ENCODE measurements at places on chromosomes 1 and 21.

- DNase-seq: no peak
These were observed 9.6 kb downstream of the CAMK2N1 start for GRCh38 chr1:20476265-20477038.

GRCh38 chr1:70066711-70067110 is 138.7 kb downstream of the LRRC40 start:
- DNase-seq: no peak

GRCh38 chr21:37435120-37435519 is 68.5 kb downstream of the DYRK1A start:
- DNase-seq: no peak

DNA sequence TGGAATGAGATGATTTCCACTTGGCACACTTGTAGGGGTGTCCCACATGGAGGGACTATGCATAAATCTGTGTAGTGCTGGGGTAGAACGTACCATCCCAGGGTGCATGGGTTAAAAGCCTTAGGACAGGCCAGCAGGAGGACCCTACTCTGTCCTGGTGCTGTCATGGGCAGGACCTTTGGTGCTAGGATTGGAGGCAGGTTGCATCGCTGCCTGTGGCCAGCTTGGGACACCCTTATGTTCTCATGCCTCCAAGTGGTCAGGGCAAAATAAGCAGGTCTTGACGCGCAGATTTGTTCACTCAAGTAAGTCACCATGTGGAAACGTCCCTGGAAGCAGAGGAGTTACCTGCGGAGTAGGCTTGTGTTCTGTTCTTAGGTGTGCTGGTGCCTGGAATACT is 49.5 kb upstream of the RAB3GAP2 start:
- DNase-seq: no peak

DNA sequence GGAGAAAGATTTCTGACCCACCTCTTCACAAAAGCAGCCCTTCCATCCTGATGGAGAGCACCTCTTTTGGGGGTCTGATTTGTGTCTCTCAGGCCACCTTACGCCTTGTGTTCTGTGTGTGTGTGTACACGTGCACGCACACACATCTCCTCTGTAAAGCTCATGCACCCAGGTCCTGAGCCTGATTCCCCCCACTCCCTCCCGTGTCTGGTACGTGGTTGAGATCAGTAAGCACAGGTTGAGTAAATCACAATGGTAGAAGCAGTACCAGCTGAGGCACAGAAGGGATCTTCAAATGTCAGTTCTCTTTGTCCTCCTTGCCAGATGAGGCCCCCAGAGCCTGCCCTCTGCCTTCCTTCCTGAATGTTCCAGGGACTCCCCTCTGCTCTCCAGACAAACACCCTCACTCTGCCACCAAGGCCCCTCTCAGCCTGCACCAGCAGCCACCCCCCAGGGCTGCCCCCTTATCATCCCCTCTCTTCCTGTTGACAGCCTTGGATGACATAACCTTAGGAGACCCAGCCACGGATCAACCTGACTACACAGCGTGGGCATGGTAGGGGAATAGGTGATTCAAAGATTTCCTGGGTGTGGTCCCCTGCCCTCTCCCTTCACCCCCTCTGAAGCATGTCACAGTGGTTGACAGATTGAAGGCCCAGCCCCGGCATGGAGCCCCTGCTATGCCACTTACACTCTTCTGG is 112.8 kb downstream of the HIVEP3 start:
- no peak for DNase-seq

GRCh38 chr1:3275471-3276340 is 178.8 kb upstream of the ARHGEF16 start:
- DNase-seq: no peak

GRCh38 chr1:154212083-154212482 is 6.0 kb upstream of the CFAP141 start:
- no peak for DNase-seq

DNA sequence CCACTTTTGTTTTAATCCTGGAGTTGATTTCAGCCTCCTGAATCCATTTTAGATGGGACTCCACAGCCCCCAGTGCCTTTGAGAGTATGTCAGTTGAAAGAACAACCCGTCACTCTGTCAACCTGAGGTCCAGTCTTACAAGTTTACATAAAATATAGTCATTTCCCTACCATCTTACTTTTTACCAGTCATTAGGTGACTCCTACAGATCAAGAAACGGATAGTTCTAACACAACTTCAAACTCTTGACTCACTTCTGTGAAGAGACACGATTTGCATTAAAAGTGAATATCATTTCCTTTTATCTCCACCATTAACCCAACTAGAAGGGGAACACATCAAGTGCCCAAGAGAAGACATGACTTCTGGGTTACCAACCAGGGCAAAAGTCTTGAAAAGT is 147.1 kb downstream of the NTPCR start:
- DNase-seq: no peak

DNA sequence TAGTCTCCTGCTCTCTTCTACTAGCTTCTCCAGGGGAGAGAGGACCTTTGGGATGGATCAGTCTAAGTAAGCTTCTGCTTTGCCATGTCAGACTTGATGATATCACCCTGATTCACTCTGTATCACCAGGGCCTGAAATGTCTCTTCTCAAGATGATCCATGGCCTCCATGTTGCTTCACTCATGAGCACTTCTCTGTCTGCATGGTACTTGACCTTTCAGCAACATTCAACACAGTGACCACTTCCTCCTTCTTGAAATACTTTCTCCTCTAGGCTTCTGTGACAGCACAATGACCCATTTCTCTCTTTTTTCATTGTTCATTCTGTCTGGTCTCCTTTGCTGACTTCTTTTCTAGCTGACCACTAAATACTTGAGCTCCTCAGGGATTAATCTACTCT is 35.3 kb upstream of the NGF start:
- no peak for DNase-seq

- DNase-seq: no peak
These were observed 68.7 kb upstream of the ROR1 start for GRCh38 chr1:63705078-63705477.

DNA sequence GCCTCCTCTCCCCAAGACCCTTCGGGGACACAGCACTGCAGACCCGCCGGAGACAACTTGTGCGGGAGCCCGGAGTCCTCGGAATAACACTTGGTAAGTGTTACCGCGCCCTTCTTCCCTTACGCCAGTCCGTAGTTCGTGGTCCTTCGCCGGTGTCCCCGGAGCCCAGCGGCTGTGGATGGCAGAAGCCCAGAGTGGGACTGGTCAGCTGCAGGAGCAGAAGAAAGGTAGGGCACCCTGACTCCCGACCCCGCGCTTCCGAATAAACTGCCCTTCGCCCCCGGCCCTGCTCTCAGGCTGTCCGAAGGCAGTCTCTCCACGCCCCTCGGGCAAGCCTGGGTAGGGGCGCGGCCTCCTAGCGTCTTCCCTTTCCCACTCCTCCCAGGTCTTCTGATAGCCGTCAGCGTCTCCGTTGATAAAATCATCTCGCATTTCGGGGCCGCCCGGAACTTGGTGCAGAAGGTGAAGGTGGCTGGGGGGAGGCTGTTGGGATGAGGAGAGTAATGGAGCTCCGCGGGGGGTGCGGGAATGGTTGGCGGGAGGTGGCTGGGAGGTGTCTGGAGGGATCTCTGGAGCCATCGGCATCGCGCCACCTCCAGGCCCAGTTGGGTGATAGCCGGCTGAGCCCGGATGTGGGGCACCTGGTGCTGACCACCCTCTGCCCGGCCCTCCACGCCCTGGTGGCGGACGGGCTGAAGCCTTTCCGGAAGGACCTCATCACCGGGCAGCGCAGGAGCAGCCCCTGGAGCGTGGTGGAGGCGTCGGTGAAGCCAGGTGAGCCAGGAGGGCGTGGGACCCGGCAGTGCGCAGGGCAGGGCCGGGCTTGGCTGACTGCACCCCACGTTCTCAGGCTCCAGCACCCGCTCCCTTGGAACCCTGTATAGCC is 4.3 kb downstream of the RUSC1 start:
- DNase-seq: no peak

- DNase-seq: no peak
These were observed 30.7 kb downstream of the ITPKB start for GRCh38 chr1:226708342-226708780.

GRCh38 chr1:38046884-38047602 is 450 bp upstream of the POU3F1 start:
- peak; percentile 62 for DNase-seq

DNA sequence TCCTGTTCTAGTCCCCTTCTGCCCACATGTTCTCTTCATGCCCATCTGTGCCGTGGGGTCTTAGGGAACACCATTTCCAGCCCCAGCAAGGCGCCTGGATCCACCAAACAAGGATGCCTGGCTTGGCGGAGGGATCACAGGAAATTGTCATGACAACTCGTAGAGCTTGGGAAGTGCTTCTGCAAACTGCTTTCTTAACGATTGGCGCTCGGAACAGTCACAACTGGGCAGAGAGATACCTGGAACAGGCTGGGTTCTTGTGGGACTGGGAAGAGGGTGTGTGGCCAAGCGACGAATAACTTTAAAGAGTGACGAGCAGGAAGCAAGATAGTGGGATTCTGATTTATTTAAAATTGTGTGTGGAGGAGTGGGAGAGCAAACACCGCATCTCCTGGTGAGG is 329.8 kb downstream of the RPS6KC1 start:
- DNase-seq: no peak

DNA sequence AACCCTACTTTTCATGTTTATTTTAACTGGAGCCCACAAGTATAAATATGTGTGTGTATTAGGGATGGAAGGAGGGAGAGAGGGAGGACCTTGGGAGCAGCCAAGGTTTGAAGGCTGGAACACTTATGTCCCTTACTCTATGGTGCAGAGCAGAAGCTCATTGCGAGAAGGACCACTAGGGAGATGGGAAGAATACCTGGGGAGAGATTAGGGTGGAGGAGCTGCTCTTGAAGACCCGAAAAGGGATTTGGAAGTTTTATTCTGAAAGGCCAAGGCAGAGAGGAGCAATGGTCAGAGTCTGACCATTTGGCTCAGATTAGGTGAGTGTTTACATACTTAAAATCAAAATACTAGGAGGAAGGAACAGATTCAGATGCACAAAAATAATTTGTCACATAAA is 8.1 kb downstream of the CD2 start:
- no peak for DNase-seq

GRCh38 chr1:219434285-219434922 is 178.5 kb downstream of the ZC3H11B start:
- DNase-seq: no peak

- no peak for DNase-seq
These were observed 61.4 kb upstream of the CD34 start for GRCh38 chr1:207972337-207972736.

DNA sequence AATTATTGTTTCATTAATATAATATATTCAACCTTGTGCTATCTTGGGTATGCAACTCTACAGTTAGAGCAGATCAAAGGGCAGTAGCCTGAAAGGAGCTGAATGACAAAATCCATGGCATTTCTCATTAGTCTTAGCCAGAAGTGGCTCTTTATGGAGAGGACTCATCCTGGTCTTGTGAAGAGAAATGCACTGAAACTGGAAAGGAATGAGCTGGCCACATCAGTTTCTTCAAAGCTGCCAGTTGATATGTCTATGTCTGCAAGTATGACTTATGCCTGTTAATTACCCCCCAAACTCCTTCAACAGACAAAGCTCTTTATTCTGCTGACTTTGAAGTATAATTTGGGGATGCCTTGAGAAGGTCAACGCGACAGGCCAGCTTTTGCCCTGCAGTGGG is 119.0 kb upstream of the UBE2U start:
- no peak for DNase-seq

DNA sequence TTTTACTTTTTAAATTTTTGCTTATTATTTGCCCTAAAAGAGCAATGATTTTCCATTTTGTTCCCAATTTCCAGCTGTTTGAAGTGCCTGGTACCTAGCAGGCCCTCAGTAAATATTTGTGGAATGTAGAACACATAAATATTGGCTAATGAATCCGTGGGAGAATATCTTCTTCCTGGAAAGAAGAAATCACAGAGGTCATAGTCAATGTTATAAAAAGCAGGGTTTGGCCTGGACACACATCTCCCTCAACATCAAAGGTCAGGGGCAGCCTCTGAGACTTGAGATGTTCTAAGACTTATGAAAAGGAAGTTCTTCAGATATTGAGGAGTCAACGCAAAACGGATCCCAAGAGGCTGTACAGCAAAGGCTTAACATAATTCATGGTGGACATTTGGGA is 358.1 kb downstream of the HHAT start:
- DNase-seq: no peak

GRCh38 chr21:21268061-21268471 is 269.9 kb downstream of the NCAM2 start:
- DNase-seq: no peak

- DNase-seq: no peak
These were observed 67.2 kb downstream of the SLC35A3 start for GRCh38 chr1:100036718-100037655.

DNA sequence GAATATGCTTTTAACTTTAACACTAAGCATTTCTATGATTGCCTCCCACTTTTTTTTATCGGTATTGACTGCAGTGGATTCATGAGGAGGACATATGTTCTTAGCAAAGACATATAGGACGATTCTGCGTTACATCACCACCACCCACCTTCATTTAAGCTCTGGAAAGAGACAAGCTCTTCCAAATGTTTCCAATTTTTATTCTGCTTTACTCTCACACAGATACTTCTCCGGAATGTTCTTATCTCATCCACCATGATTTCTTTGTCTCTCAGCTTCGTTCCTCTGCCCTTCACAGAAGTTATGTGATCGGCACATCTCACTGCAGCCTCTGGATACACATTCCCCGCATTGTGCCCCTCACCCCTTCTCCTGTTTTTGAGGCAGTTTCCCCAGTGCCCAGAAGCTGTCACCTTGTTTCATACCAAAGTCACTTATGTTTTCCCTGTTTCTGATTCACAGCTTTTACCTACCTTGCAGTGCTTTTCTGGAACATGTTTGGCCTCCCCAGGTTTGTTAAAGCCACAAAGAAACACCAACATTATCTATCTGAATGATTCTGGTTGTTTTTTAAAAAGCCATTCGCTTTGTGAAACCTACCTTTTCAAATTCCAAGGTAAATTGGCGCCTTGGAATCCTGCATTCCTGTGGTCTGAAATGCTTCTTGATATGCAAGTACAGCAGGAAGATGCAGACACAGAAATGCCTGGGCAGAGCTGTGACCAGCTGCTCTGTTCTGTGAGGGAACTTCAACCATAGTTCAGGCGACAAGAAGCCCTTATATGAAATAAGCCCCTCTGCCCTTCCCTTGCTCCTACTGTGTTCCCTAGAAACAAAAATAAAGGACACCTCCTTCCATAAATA is 1020.2 kb downstream of the TTLL7 start:
- no peak for DNase-seq

- no peak for DNase-seq
These were observed 89.7 kb downstream of the BCAR3 start for GRCh38 chr1:93591676-93592550.

GRCh38 chr1:45647248-45648021 is 23.6 kb upstream of the CCDC17 start:
- no peak for DNase-seq

GRCh38 chr21:33286600-33287456 is 20.7 kb downstream of the IL10RB start:
- no peak for DNase-seq

- peak; percentile 9 for DNase-seq
These were observed 9.0 kb upstream of the FAM131C start for GRCh38 chr1:16082283-16083038.

GRCh38 chr1:53089478-53090226 is 27.6 kb downstream of the PODN start:
- DNase-seq: no peak

GRCh38 chr1:172373864-172374263 is 46.6 kb upstream of the C1orf105 start:
- DNase-seq: no peak

GRCh38 chr1:9078015-9078751 is 8.7 kb upstream of the SLC2A5 start:
- no peak for DNase-seq

All from activated CD8-positive, alpha-beta memory T cell treated with anti-CD3 and anti-CD28 coated beads for 1 hour (primary cell).